ENCODE measurements at places on chromosomes 4 and X.

- DNase-seq, result no peak
Measured at GRCh38 chr4:41212616-41213203, 1.6 kb downstream of the APBB2 start.

DNA sequence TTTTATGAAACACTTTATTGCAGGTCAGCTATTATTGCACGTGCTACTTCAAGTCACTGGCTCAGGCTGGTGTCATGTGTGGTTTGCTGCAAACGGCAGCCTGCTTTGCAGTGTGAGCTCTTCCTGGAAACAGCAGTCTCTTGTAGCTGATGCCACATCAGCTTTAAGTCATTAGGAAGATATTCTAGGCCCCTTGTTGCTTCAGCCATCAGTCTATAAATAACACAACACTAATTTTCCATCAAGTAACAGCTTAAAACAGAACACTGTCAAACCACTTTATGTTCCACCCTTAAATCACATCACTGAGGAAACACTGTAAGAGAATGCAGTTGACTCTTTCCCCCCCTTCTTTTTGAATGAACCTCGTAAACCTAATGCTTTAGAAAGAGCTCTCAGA is 93.8 kb downstream of the GATB start:
- DNase-seq, result no peak

GRCh38 chr4:117777721-117778120 is 256.6 kb upstream of the NDST3 start:
- no peak for DNase-seq

GRCh38 chrX:148457279-148457678 is 43.1 kb upstream of the AFF2 start:
- no peak for DNase-seq

DNA sequence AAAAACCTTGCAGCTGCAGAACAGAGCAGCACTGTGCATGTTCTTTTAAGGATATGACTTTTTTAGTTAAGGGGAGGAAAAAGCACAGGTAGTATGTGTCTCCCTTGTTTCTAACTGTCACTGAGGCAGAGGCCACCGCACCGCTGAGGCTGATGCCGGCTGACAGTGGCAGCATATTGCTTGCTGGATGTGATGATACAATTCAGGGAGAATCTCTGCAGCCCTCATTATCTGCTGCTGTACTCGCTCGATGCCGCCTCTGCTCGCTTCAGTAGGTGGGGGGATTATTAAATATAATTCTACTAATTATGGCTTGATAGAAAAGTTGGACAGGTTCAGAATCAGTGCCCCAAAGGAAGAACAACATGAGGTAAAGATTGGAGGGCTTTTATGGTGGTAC is 378.8 kb upstream of the NOCT start:
- DNase-seq, result no peak

DNA sequence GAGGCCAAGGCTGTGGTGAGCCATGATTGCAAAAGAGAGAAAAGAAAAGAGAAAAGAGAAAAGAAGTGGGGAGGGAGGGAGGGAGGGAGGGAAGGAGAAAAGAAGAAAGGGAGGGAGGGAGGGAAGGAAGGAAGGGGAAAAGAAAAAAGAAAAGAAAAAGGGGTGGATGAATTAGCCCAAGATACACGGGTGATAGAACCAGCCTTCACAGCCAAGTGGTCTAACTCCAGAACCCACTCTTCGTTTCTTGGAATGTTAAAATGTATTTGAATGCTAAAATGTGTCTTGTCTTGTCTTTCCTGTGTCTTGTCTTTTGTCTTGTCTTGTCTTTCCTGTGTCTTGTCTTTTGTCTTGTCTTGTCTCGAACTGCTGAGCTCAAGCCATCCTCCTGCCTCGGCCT is 13.1 kb downstream of the CCNQ start:
- DNase-seq, result no peak

GRCh38 chr4:77308843-77309242 is 151.8 kb downstream of the CCNG2 start:
- no peak for DNase-seq

DNA sequence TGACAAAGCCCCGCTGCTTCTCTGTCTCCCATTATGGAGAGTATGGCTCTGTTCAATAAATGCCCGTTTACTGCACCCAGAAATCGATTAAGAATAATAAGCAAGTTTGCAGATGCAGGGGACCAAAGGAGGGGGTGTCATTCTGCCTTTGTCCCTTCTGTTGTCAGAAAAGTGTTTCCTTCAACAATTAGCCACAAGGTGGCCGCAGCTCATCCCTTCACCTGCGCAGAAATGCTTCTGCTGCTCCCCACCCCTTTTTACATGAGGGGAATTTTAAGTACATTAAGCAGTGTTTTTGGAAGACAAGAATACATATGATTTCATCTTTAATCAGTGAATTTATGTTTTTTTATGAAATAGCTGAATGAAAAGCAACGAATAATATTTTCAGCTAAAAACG is 175.6 kb upstream of the ARX start:
- no peak for DNase-seq

GRCh38 chr4:112015960-112016359 is 129.3 kb upstream of the FAM241A start:
- DNase-seq, result no peak

DNA sequence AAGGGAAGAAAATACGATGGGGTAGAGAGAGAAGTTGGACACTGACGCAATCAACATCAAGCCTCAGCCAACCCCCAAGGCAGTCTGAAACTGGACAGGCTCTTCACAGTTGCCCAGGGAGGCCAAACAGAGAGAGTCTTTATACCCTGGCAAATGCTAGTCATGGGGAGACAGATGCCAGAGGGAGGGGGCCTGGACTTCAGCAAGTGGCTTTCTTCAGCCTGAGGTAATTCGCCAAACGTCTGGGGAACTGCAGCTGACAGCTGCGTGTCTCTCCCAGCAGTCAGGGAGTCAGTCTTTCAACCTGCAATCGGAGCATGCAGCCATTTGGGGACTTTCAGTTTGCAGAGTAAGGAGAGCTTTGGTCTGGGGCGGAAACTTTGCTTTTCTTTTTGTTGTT is 521.6 kb downstream of the TRIML1 start:
- no peak for DNase-seq

DNA sequence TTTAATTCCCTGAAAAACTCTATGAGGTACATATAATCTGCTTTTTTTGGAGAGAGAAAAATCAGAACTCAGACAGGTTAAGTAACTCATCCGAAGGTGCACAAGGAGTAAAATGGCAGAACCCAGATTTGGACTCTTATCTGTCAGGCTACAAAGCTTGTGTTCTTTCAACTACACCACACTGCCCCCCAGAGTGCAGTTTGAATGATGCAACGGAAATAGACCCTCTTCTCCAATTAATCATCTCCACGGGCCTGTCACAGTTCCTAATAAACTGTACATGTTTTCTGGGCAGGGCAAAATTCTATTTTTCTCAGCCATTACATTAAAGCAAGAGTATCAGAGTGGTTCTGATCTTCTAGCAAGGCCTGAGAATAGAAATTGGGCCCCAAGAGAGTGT is 35.3 kb upstream of the DCX start:
- DNase-seq, result no peak

GRCh38 chrX:7389576-7389975 is 241.6 kb upstream of the PUDP start:
- DNase-seq, result no peak

GRCh38 chrX:130669233-130669632 is 233.8 kb downstream of the ENOX2 start:
- DNase-seq, result no peak

All from activated T-cell treated with anti-CD3 and anti-CD28 coated beads for 1 hour (primary cell).